CD4-positive, alpha-beta T cell (primary cell): ENCODE measurements at places on chromosomes 2 and 18. TPM values are rescaled to one million over a fixed set of nuclear protein-coding genes. Genes with fewer than 3 reads are reported as not detected.
A peak's percentile ranks its signal among the peaks of the same experiment; 100 is the strongest.

- no peak for DNase-seq
- no peaks in the 10 kb centered on the region for H3K36me3 ChIP-seq
- no peaks in the 10 kb centered on the region for H3K27me3 ChIP-seq
- no peak overlapping the region for H3K27ac ChIP-seq
- no peaks in the 10 kb centered on the region for H3K4me1 ChIP-seq
- H3K4me3 ChIP-seq: no peak overlapping the region
Observed at GRCh38 chr2:175414882-175415487, 233.5 kb upstream of the ATP5MC3 start.

- H3K4me3 ChIP-seq: peak overlapping the region; percentile 63
- peaks cover 4% of the 10 kb centered on the region for H3K36me3 ChIP-seq
- no peaks in the 10 kb centered on the region for H3K27me3 ChIP-seq
- H3K4me1 ChIP-seq: peaks cover 76% of the 10 kb centered on the region
- no peak for DNase-seq
Observed at GRCh38 chr18:79399275-79400081, 3.7 kb downstream of the NFATC1 start.

GRCh38 chr2:111662039-111662770 is 221.8 kb downstream of the ANAPC1 start:
- no peaks in the 10 kb centered on the region for H3K36me3 ChIP-seq
- no peaks in the 10 kb centered on the region for H3K27me3 ChIP-seq
- H3K4me1 ChIP-seq: peaks cover 7% of the 10 kb centered on the region
- DNase-seq: no peak
- no peak overlapping the region for H3K4me3 ChIP-seq

Gene CAB39
- 45.3 TPM for total RNA-seq

Gene MBP
- 75.4 TPM for total RNA-seq
